ENCODE measurements at places on chromosomes 1 and 21.

DNA sequence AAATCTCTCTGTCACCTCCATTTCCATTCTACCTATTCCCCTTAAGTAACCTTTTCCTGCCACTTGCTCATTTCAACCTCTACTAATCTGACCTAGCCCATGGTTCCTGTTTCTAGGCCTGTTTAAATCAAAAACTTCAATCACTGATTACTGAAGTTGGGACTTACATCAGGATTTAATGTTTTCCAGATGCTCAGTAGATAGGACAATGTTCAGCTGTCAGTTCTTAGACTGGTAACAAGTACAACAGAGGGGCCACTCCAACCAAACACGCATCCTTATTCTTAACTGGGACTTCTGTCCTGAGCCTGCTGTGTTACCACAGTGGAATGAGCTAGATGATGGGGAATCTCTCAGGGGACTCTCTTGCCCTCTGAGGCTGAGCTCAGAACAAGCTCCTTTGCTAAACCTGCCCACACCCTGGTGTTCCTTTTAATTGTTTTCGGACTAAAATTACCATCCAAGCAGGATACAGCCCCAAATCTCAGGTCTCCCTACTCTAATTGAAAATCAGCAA lies 974.6 kb downstream of the TTLL7 start:
- DNase-seq: no peak

DNA sequence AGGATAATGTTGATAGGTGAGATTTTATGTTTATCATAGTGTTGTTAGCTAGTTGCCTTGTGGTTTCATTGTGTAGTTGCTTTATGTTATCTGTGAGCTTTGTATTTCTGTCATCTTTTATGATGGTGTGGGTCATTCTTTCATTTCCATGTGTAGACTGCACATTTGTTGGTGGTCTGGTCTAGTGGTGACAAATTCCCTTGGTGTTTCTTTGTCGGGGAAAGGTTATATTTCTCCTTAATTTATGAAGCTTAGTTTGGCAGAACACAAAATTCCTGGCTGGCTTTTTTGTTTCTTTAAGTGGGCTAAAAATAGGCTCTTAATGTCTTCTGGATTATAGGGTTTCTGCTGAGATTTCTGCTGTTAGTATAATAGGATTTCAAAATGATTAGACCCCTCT lies 347.2 kb upstream of the ADAMTS5 start:
- DNase-seq: no peak

DNA sequence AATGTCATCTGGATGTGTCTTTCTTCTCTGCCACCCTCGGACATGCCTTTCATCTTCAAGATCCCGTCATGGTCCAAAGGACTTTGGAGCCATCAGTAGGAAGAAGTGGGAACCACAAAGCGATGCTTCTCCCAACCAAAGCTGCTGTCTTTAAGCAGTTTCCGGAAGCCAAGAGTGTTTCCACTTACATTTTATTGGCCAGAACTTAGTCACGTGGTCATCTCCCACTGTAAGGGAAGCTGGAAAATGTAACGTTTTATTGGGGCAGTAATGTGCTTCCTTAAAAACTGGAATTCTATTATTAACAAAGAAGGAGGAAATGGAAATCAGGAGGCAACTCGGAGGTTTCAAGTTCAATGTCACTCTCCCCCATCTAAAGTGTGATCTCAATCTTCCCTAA lies 170.8 kb downstream of the ATG4C start:
- no peak for DNase-seq

GRCh38 chr1:200588698-200589097 lies 31.9 kb downstream of the KIF14 start:
- no peak for DNase-seq
